ENCODE measurements at places on chromosomes 6 and 20. TPM values are rescaled to one million over a fixed set of nuclear protein-coding genes. Genes with fewer than 3 reads are reported as not detected.

- DNase-seq, result no peak
Measured at GRCh38 chr20:50759678-50760077, 28.3 kb downstream of the PARD6B start.

GRCh38 chr20:48701702-48702101 is 126.1 kb downstream of the PREX1 start:
- DNase-seq, result no peak

Gene PRRC2A
- 125 TPM for total RNA-seq

Gene PRIM2
- 9.1 TPM for total RNA-seq

Gene THBS2
- 2.6 TPM for total RNA-seq

Gene RAET1L
- not detected for total RNA-seq
